ENCODE measurements at places on chromosomes 11 and 22.

DNA sequence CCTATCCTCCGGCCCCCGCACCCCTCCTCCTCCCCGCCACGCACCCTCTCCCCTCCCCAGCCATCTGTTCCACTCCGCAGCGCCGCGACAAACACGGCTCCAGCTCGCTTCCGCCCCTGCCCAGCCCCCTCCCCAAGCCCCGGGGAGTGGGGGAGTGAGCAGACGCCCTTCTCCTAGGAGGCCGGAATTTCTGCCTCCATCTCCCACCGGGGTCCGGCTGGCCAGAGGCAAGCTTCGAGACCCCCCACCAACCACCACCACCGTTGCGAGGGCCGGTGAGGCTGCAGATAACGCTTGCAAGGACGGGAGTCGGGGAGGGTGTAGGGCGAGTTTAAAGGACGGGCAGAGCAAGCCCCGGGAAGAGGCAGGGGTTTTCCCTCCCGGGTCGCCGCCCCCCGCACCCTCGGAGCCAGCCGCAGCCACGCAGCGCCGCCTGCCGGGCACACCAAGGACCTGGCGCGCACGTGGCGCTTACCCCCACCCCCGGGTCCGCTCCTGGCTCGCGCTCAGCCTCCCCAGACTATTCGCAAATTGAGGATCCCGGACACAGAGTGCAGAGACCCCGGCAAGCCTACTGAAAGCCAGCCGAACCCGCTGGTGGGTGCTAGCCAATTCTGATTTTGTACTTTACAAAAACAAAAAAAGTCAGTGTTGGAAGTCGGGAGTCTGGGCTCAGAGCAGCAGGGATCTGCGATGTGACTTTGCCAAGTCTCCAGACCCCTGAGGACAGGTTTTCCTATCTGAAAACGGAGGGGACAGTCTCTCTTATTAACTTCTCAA is 22.6 kb downstream of the RTN4RL2 start:
- DNase-seq = no peak

DNA sequence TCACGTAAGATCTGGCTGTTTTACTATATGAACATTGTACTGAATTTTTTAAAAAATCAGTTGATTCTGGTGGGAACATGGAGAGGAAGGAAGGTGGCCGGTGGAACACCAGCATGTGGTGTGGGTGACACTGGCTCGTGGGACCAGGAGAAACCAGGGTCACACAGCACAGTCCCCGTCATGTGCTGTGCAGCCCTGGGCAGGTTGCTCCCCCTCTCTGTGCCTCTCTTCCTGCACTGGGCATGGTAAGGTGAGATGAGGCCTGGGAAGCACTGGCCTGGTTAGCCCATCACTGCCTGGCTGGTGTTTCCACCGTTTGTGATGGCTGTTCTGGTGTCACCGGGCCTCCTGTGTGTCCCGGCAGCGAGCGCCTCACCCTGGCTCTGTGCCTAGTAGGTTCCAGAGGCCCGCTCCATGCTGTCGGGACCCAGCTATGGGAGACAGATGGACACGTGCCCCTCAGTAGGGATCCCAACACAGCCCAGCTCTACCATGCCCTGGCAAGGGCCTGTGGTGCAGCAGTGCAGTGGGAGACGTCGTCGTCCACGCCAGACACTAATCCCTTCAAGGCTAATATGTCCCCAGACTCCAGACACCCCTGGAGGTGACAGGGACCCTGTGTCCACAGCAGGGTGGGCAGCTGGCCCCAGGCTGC is 88.2 kb upstream of the LINC01488 start:
- no peak for DNase-seq

- DNase-seq = no peak
Measured at GRCh38 chr11:126495281-126496220, 140.1 kb downstream of the ST3GAL4 start.

GRCh38 chr11:8183111-8183510 is 14.3 kb upstream of the RIC3 start:
- no peak for DNase-seq

DNA sequence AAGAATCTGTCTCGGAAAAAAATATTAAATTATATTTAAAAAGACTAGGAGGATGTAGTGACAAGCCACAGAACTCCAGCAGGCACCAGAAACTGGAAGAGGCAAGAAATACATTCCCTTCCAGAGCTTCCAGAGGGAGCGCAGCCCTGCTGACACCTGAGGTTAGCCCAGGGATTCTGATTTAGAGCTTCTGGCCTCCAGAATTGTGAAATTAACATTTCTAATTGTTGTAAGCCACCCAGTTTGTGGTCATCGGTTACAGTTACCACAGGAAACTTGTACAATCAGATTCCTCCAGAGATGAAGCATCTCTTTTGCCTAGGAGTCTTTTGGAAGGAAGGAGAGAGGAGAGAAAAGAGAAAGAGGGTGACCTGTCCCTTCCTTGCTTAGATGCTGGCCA is 6.4 kb upstream of the UBASH3B start:
- no peak for DNase-seq

DNA sequence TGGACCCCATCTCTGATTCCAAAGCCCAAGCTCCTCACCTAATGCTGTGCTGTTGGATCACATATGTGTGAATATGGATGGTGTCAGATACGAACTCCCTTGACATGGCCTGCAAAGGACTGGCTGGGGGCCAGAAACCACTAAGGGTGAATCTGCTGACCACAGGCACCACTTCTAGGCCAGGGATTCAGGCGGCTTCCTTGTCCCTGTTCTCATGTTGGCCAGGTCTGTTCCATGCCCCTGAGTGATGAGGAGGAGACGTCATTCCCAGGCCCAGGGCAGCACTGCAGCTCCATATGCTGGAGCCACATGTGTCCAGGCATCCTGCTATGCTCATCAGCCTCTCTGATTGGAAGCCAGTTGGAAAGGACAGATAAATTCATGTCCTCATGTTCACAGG is 130.0 kb upstream of the BDNF start:
- DNase-seq = no peak
